CD4-positive, alpha-beta T cell treated with Interferon alpha-2 for 1 hour (primary cell): ENCODE measurements at places on chromosomes 2 and 18.

- DNase-seq = no peak
Observed at GRCh38 chr18:63617049-63617914, 26.8 kb downstream of the SERPINB4 start.

DNA sequence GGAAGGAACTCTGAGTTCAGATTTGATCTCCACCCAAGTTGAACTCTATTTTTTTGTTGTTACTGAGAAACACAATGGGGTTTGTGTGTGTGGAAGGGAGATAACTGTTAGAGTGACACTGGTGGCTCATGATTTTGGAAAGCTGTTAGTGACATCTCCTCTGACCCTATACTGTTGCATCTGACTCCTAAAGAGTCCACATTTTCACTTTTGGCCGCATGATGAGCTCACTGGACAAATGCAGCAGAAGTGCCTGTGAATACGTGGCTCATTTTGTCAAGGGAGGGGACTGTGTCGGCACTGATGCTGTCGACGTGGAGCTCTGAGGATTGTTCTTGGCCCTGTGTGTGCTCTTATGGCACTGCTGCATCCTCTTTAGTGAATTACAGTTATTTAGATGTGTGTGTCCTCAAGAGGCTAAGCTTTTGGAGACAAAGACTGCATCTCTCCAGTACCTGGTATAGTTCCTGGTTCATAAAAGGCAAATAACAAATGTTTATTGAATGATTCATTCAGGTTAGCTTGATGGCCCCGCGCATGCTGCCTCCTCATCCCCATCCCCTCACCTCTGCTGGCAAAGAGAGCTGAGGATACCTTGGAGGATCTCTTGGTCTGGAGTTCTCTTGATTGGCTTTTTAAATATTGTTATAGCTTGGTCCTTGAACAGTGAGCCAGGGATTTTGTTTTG lies 135.4 kb downstream of the PHLPP1 start:
- DNase-seq = no peak

- no peak for DNase-seq
Observed at GRCh38 chr2:113854970-113855740, 34.7 kb upstream of the ACTR3 start.

DNA sequence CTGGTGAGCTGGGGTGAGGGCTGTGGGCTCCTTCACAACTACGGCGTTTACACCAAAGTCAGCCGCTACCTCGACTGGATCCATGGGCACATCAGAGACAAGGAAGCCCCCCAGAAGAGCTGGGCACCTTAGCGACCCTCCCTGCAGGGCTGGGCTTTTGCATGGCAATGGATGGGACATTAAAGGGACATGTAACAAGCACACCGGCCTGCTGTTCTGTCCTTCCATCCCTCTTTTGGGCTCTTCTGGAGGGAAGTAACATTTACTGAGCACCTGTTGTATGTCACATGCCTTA lies 10.5 kb downstream of the PROC start:
- DNase-seq = no peak

DNA sequence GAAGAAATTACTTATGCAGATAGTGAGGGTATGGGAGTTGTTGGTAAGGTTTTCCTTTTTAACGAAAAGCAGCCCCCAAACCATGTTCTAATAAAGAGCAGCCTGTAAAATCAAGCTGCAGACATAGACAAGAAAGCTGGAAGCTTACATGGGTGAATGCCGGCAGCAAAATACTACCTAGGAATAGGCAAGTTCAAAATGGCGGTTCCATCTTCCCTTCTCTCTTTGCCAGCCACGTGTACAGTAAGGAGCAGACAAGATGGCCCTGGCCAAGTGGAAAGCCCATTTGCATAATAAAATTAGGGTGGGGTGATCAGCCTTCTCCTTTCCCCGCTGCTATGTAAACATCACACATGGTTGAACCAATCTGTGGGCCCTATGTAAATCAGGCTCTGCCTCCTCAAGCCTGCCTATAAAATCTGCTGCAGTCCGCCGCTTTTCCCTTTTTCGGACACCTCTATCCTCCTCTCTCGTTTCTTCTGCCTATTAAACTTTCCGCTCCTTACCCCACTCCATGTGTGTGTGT lies 155.0 kb downstream of the ZBTB7C start:
- DNase-seq = no peak

- no peak for DNase-seq
Observed at GRCh38 chr18:75438891-75439290, 11.4 kb upstream of the SMIM21 start.

DNA sequence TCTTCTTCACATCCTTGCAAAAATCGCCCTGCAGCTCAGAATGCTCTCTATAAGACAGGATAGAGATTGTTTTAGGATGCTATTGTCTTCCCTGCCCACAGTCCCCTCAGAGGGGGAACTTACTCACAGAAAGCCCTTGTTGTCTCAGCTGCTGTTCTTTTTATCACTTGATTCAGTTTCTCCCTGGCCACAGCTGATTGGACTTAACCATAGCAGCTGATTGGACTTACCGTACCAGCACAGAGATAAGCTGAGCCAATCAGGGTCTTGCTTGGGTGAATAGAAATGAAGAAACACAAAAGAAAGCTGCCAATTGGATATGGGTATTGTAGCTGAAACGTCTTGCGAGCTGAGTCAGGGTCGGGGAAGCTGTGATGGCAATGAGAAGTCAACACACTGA lies 194.2 kb upstream of the MEX3C start:
- DNase-seq = no peak

- no peak for DNase-seq
Observed at GRCh38 chr18:55189972-55190371, 230.7 kb upstream of the CCDC68 start.

DNA sequence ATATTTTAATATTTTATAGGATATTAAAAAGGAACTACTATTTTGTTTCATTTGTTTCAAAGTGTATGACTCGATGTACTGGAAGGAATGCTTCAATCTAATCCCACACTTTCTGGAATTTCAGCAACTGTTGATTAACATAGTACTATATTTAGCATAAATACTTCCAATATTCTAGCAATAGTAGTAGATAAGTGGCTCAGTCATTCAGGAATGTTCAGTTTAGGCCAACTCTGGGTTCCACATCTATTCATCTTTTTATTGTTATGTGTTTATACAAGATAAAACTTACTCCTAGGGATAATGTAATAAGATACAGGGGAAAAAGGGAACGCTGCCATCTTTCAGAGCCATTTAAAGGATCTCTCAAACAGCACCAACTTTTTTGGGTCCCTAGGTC lies 22.3 kb upstream of the ORC2 start:
- no peak for DNase-seq

GRCh38 chr18:24317370-24317769 lies 80.3 kb downstream of the OSBPL1A start:
- no peak for DNase-seq

DNA sequence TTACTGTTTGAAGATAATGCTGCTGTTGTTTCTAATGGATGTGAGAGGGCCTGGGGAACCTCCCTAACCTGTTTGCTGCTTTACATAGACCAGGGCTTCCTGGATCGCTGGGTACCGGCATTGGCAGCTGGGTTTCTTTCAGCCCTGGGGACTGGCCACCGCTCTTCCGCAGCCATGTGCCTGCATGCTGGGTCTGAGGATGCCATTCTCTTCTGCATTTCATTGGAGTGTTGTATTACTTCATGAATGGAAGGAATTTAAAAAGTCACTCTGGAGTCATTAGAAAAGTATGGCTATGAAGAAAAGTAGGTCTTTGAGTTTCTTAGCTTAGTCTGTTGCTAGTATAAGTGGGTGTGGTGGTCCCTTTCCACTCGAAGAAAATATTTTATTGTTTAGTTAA lies 107.3 kb upstream of the MGAT5 start:
- no peak for DNase-seq

DNA sequence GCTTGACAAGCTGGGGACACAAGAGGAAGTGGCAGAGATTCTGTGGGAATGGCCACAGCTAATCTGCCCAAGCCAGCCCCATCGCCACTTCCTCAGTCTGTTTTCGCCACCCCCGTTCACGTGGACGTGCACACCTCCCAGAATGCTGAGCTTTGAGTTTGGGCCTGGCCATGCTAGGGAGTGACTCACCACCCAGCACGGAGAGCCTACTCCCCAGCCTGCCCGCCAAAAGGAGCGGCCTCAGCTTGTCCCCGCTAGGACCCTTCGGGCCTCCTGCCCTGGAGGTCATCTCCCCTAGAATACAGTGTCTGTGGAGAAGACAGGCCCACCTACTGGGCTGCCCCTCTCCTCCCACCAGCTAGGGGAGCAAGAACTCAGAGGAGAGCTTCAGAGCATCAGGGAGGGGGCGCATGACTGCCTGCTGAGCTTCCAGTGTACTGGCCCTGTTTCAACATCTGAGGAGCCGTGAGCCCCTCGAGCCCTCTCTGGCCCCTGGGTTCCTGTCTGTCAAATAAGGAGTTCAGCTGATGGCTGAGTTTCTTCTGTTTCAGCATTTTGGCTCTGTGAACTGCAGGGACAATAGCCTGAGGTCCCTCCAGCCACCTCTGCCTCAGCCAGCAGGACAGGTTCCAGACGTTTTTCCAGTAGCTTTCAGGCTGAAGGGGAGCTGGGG lies 5.1 kb downstream of the SLC35F6 start:
- DNase-seq = peak; percentile 70

GRCh38 chr18:68937029-68937599 lies 139.2 kb downstream of the CCDC102B start:
- DNase-seq = no peak

DNA sequence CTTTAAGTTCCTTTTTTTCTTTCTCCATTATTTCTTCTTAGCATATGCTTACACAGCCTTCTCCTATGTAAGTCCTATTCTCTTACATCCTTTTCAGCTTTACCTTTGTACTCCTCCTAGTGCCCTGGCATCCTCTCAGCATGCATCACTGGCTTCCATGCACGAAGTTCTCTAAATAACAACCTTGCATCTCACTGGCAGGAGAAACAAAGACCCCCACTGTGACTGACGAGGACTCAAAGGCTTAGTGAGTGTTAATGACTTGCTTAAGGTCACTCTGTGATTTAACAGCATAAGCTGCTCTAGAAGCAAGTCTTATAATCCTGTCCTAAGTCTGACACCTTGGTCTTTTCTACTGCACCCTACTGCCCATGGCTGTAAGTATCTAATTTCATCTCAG lies 1236.0 kb upstream of the CELF4 start:
- DNase-seq = no peak

- DNase-seq = no peak
Observed at GRCh38 chr2:199851501-199851810, 464 bp upstream of the FTCDNL1 start.

DNA sequence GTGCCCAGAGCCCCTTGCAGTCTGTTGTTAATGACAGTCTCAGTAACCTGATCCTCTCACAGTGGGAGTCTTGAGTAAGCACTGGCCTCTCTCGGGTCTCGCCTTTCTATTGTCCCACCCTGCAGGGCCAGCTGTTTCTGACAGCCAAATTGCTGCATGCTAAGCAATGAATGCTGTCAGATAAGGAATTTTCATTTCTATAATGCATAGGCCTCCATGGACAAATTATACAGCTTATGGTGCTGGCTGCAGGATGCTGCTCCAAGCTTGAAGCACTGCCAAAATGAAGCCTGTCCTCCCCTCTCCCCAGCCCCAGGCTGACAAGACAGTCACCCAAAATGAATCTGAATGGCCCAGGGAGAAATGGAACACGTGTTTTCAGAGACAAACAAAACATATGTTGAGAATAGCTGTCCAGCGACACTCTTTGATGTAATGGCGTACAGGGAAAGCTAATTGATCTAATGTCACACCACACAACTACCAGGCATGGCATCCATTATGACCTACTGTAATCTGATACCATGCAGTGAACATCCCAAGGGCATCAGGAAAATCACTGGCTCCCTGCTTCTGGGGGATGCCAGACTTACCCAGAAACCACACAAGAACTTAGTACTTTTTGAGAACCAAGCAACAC lies 36.8 kb downstream of the ACVR1 start:
- no peak for DNase-seq

- no peak for DNase-seq
Observed at GRCh38 chr18:48939205-48940097, 11.3 kb downstream of the SMAD7 start.

DNA sequence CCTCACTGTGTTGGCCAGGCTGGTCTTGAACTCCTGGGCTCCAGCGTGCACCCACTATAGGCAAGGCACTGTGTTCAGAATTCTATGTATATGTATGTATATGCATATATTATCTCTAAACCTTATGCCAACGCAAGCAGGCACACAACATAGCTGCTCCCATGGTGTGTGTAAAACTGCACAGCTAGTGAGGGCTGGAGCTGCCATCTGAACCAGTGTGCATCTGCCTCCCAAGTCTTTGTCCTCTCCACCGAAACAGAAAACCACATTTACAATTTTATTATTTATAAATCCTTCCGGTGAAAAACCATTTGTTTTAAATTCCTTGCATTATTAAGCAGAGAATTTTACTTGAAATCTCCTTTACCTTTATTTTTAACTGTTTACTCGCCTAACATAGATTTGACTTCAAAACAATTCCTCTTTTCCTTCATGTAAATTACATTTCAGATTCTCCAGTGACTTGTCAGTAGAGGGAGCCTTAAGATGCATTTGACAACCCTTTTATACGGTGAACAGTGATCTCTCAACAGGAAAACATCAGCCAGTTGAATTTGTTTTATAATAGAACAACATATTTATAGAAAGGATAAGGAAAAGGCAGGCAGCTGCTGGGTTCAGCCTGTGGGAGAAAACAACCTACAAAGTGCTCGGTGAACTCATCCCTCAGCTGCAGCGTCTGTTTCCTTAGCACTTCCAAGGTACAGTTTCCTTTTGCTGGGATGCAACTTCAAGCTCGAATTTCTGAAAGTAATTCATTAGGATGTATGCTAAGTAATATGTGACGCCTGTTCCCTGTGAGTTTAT lies 101.2 kb downstream of the MYT1L start:
- no peak for DNase-seq

- DNase-seq = no peak
Observed at GRCh38 chr2:104844807-104845551, 8.9 kb upstream of the POU3F3 start.

DNA sequence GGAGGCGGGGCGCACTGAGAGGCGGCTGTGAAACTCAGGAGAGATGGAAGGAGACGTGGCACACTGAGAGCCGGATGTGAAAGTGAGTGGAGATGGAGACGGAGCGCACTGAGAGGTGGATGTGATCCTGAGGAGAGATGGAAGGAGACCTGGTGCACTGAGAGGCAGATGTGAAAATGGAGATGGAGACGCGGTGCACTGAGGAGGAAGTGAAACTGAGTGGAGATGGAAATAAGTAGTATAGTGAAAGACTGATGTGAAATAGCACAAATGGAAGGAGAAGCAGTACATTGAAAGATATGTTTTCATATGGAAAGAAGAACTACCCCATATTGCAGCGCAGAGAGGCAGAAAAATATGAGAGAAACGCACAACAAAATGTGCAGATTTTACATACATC lies 281.6 kb upstream of the RGPD4 start:
- DNase-seq = no peak

- no peak for DNase-seq
Observed at GRCh38 chr2:145887915-145888314, 1368.0 kb upstream of the ZEB2 start.

DNA sequence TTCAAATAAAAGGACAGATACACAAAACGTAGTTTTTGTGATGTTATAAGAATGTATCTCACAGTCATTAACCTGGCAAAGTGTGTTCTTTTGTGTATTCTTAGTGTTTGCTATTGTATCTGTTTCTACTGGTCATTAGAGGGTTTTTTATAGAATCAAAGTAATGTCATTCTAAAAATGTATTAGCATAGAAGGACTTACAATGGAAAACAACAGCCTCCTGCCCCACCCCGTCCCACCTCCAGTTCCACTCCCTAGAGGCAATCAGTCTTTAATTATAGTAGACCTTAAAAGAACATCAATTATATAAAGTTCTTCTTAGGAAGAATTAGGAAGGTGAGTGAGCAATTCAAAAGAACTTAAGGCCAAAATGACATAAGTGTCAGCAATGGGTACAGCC lies 13.8 kb downstream of the DNAJC27 start:
- DNase-seq = no peak
